ENCODE measurements at places on chromosomes 5 and 9.

- no peak for DNase-seq
Observed at GRCh38 chr5:39835371-39835770, 410.6 kb upstream of the DAB2 start.

DNA sequence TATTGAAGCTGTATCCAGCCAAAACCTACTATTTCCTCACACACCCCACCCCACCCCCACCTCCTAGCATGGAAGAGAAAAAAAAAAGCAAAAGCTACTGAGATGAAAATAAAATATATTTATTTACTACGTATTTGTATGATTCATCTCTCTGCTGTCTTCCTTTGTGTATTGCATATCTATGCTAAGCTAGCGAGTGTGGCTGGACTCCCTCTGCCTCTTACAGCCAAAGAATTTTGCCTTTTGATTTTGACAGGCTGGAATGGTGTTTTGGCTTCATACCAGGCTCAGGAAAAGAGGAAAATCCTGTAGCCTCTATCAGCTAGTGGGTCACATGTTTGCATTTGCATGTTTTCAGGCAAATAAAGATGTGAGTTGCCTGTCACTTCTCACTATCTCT is 2.2 kb downstream of the ABLIM3 start:
- no peak for DNase-seq

- DNase-seq: no peak
Observed at GRCh38 chr9:110105107-110105506, 102.9 kb downstream of the C9orf152 start.

- DNase-seq: no peak
Observed at GRCh38 chr5:91211997-91212713, 171.0 kb downstream of the ARRDC3 start.

GRCh38 chr9:487429-487828 is 272.8 kb downstream of the DOCK8 start:
- no peak for DNase-seq

DNA sequence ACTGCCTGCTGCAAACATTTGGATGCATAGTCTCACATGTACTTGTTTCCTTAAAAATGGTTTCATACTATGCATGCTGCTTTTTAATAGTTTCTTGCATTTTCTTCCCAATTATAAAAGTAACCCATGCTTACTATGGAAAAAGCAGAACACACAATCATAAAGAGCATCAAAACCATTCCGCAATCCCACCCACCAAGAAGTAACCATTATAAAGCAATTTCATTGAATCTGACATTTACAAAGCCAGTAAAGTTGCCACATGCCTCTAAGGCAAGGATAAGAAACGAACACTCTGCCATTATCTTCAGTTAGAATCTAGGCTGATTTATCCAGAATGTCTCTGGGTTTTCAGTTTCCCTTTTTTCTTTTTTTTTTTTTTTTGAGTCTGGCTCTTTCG is 92.7 kb upstream of the OSMR start:
- DNase-seq: no peak

DNA sequence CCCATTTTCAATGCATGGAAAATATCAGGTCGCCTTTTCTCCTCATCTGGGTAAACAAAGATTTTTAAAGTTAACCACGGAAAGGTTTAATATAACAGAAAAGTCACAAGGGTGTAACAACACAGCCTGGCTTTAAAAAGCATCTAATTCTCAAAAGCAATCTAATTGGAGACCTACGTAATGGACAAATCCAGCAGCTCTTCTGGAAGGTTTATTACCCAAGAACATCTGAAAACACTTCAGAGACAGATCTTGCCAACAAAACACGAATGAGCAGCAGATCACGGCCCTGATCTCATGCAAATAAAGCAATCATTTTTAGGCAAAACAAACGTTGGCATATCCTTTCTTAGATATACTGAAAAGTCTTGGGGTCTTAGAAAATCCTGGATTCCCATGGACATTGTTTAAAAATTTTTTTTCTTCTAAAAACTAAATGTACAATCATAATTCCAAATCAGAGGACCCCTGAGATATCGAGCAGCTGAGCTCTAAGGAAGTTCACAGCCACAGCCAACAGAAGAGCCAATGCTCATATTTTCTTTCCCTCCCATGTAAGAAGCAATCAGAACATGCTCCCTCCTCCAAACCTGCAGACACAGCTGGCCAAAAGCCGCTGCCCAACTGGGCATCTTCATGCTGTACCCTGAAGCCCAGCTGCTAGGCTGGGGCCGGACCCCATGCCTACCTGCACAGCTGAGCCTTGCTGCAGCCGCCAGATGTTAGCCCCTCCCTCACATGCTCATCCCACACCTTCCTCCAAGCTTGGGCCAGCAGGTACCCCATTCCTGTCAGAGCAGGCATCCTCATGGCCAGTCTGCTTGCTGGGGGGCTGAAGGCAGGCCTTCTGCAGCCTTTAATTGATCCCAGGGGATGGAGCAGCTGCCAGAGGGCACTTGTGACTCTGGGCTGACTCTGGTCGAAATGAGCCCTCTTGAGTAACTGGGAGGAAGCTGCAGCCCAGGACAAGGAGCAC is 11.2 kb downstream of the ANKS6 start:
- DNase-seq: no peak

DNA sequence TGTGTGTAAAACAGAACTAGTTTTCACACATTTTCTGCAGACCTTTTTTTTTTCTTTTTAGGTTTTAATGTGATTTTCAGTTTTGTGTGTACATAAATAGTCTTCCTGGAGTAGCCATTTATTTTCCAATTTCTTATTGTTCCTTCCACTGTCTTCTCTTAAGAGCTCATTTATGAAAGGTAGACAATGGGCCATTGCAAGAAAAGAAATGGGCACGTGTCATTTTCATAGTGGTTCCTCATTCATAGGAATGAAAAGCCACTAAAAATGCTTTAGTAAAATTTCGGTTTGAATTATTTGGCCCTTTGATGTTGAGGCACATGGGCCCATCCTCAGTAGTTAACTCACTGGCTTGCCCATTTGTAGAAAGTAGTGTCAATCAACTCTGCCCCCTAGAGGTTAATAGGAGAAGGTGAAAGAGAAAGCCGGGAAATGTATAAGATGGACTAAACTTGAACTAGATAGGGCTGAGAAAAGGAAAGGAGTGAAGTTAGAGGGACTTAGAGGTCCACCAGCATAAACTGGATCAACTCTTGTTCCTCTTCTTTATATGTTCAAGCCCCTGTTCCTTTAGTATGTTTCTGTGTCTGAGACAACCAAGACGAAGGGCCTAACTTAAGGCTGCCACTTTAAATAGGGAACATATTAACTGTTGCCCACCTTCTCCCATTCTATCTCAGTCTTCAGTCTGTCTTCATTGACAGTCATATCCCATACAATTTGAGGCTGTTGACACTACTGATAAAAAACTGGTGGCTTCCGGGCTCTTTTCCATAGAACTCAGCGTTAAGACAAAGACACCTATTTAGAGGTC is 72.6 kb downstream of the SMARCA2 start:
- no peak for DNase-seq

DNA sequence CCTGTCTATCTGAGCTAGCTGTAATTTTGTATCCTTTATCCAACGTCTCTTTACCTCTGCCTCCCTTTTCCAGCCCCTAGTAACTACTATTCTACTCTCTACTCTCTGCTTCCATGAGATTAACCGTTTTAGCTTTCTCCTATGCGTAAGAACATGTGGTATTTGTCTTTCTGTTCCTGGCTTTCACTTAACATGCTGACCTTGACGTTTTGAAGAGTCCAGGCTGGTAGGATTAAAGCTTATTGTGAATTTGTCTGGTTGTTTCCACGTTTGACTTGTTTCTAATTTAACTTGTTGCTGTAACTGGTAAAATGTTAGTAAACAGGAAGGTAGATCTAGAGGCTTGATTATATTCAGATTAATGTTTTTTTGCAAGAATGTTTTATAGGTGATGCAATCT is 385.3 kb downstream of the PSAT1 start:
- no peak for DNase-seq

Data from cortex of kidney (tissue), 1 donor.